Natural killer cell treated with Interleukin-12 subunit alpha and Interleukin-12 subunit beta and Interleukin-15 and Interleukin-18, amount 100 ng/mL, for 72 hours (primary cell): ENCODE measurements at places on chromosomes 1 and 21. TPM values are rescaled to one million over a fixed set of nuclear protein-coding genes. Genes with fewer than 3 reads are reported as not detected.
A peak's percentile ranks its signal among the peaks of the same experiment; 100 is the strongest.

Gene IFI16
- total RNA-seq = 186 TPM

Gene ZNF648
- not detected for total RNA-seq

Gene PCP4
- not detected for total RNA-seq

DNA sequence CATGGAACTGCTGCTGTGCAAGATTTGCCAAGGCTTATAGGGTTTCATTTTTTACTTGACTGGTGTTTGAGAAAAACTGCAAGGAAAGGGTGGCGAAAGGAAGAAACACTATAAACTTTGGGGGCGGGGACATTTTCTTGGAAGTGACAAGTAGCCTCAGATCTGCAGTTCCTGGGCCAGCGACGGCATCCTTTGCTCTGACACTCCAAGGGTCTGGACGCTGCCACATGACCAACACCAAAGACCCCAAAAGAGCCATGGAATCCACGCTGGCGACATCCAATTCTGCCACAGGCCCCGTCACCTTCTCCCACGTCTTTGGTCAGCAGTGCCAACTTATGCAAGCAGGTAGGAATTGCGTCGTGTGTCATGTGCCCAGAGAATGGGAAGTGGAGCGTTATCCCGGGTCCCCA is 193.4 kb downstream of the PRDM2 start:
- peaks cover 37% of the 10 kb centered on the region for H3K27me3 ChIP-seq
- H3K27ac ChIP-seq = no peak overlapping the region
- H3K36me3 ChIP-seq = peaks cover 4% of the 10 kb centered on the region
- DNase-seq = no peak
- H3K4me1 ChIP-seq = no peaks in the 10 kb centered on the region
- H3K4me3 ChIP-seq = no peak overlapping the region

DNA sequence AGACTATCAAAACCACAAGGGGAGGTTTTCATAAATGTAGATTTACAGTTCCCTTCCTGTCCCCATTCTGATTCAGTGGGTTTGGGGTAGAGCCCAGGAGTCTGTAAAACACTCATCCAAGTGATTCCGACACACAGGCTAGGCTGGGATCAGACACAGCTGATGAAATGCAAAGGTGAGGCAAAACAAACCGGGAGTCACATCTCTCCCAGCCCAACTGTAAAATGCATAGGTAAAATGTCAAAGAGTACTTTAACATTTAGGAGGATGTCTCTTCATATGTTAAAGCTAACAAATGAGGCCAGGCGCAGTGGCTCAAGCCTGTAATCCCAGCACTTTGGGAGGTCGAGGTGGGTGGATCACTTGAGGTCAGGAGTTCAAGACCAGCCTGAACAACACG is 45.0 kb downstream of the ZNF281 start:
- no peaks in the 10 kb centered on the region for H3K36me3 ChIP-seq
- no peak overlapping the region for H3K4me3 ChIP-seq
- H3K27ac ChIP-seq = no peak overlapping the region

DNA sequence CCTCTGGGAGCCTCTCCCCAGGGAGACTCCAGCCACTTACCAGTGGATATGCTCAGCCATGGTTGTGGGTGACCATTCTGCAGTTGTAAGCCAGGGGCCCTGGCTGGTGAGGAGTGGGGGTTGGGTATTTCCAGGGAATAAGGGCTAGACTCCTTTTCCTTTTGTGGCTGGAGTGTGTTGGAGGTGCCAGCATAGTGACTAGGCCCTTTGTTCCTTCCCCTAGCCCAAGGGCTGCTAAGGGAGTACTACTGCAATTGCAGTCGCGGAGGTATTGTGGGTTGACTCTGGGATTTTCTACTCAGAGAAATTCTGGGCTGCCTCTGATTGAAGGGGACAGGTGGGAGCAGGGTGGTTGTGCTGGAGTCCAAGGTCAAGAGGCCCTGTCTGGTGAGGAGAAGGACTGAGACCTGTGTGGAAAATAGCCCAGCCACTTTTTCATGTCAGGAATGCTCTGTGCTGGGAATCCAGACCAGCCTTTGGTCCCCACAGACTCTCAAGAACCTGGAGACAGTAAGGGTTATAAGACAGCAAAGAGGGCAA is 43.1 kb downstream of the MROH9 start:
- no peaks in the 10 kb centered on the region for H3K4me1 ChIP-seq
- DNase-seq = no peak

DNA sequence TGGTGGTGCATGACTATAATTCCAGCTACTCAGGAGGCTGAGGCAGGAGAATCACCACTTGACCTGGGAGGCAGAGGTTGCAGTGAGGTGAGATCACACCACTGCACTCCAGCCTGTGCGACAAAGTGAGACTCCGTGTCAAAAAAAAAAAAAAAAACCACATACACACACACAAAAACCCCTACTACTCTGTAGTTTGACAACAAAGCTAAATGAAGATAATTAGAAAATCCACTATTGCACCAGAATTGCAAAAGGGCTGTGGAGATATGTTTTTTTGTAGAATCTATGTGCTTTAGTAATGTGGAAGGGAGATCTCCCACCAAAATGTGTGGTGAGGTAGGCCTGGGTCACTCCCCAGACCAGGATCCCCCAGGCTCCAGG is 32.2 kb upstream of the KHDRBS1 start:
- no peaks in the 10 kb centered on the region for H3K36me3 ChIP-seq
- H3K4me1 ChIP-seq = peaks cover 54% of the 10 kb centered on the region
- peak overlapping the region; percentile 91 for H3K27ac ChIP-seq
- H3K27me3 ChIP-seq = no peaks in the 10 kb centered on the region
- peak overlapping the region; percentile 82 for H3K4me3 ChIP-seq

GRCh38 chr1:11948822-11949458 is 14.4 kb downstream of the PLOD1 start:
- H3K27ac ChIP-seq = no peak overlapping the region
- H3K36me3 ChIP-seq = peaks cover 5% of the 10 kb centered on the region
- peaks cover 18% of the 10 kb centered on the region for H3K4me1 ChIP-seq
- no peak overlapping the region for H3K4me3 ChIP-seq

- H3K27ac ChIP-seq = no peak overlapping the region
- H3K4me1 ChIP-seq = peaks cover 15% of the 10 kb centered on the region
- H3K27me3 ChIP-seq = peaks cover 67% of the 10 kb centered on the region
- no peak overlapping the region for H3K4me3 ChIP-seq
- no peak for DNase-seq
Measured at GRCh38 chr1:156928043-156928602, 7.7 kb downstream of the LRRC71 start.

DNA sequence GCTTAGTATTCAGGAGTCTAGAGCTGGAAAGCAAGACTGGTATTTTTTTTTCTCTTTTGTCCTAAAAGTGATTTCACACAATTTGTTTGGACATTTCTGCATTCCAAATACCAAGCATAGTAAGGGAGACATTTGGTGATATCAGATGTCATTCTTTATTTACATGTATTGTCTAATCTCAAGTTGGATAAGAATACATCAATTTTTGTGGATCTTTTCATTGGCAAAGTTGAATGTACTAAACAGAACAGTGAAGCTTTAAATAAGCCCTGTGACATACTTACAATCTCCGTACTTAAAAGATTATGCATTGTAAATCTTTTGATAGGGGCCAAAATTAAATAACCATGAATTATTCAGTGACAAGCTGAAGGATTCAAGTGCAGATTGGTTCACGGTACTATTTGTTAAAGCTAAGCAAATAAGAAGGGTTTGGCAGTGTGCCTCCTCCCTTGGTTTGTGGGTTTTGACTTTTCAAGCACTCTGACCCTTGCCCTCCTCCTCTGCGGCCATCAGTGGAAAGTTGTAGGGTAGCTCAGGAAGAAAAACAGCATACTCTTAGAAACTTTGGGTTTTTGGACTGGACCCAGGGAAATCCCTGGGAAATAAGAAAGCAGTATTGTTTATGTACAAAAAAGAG is 663.7 kb downstream of the ADGRL2 start:
- no peak for DNase-seq
- peaks cover 3% of the 10 kb centered on the region for H3K4me1 ChIP-seq
- no peaks in the 10 kb centered on the region for H3K27me3 ChIP-seq
- H3K27ac ChIP-seq = no peak overlapping the region
- H3K4me3 ChIP-seq = no peak overlapping the region
